ENCODE measurements at places on chromosomes 11 and 22.

GRCh38 chr11:34315394-34315793 is 42.4 kb downstream of the ABTB2 start:
- no peak for DNase-seq

- no peak for DNase-seq
These were observed 4.1 kb downstream of the GNAZ start for GRCh38 chr22:23074451-23074850.

DNA sequence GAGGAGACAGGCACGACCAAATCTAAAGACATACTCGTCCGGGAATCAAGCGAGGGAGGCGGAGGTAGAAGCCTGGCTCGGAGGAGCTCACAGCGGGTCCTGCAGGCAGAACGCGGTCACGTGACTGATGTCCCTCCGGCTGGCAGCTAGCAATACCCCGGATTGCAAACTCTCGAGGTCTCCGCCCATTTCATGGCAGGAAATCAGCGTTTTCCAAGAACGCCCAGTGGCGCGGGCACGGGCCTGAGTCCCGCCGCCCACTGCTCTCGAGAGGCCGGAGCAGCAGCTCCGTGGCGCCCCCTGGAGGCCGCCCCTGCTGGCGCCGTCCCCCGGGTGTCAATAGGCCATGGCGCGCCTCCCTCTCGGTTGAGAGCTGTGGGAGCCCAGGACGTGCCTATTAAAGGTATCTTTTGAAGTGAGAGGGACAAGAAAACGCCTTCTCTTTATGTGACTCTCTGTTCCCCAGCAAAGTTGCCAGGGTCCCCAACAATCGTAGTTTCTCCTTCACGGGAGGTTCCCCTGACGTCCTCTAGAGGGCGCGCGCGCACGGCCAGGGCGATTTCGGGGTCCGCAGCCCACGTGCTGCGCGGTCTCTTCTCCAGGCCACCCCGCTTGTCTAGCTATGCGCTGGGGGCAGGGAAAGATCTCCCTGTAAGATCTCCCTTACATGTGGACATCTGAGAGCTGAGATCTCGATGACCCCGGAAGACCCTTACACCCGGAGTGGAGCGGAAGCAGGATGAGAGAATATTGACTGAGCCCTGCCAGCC is 37.3 kb upstream of the RBFOX2 start:
- no peak for DNase-seq

DNA sequence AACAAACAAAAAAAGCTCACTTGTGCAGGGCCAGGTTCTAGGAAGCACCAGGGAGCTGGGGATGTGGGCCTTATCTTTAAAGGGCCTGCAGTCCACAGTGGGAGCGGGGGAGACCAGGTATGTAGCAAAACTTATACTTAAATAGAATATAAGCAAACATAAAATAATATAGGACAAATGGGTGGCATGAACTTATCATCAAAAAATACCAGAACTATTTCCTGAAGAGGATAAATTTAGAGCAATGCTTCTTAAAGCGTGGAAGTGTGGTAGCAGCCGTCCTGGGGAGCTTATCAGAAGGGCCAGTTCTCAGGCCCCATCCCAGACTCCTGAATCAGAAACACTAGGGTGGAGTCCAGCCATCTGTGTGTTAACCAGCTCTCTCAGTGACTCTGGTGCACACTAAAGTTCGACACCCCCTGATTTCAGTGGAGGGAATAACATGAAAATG is 9.3 kb downstream of the VPS26B start:
- DNase-seq: no peak

DNA sequence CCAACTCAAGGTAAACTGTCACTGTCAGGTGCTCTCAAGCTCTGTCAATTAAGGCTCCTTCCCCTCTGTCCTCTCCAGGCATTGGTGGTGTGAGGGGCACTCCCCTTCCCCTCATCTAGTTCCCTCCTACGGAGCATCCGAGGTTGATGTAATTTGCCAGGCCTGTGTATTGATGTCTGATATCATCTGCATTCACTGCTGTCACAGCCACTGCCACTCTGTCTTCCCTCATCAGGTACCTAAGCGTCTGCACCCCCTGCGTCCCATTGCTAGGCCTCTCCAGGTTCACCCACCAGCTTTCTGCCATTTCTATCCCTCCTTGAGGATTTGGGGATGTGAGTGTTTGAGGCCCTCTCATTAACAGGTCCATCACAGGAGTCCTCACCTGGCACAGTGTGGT is 50.0 kb upstream of the SYT13 start:
- DNase-seq: no peak

GRCh38 chr22:20001082-20001638 is 15.5 kb downstream of the ARVCF start:
- no peak for DNase-seq

DNA sequence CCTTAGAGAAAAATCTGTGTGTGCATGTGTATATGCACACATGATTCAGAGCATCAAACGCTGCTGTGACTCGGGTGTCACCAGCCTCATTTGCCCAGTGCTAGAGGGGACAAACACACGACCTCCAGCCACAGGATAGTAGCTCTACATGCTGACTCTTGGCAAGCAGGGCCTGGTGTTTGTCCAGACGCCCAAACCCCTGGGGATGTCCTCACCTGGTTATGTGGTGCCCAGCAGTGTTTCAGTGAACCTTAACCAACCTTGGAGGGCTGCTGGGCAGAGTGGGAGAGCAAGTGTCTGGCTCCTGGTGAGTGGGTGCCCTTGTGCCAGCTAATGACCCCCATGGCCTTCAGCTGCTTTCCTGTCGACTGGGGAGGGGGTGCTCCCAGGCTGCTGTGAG is 26.7 kb downstream of the IGLL1 start:
- no peak for DNase-seq

DNA sequence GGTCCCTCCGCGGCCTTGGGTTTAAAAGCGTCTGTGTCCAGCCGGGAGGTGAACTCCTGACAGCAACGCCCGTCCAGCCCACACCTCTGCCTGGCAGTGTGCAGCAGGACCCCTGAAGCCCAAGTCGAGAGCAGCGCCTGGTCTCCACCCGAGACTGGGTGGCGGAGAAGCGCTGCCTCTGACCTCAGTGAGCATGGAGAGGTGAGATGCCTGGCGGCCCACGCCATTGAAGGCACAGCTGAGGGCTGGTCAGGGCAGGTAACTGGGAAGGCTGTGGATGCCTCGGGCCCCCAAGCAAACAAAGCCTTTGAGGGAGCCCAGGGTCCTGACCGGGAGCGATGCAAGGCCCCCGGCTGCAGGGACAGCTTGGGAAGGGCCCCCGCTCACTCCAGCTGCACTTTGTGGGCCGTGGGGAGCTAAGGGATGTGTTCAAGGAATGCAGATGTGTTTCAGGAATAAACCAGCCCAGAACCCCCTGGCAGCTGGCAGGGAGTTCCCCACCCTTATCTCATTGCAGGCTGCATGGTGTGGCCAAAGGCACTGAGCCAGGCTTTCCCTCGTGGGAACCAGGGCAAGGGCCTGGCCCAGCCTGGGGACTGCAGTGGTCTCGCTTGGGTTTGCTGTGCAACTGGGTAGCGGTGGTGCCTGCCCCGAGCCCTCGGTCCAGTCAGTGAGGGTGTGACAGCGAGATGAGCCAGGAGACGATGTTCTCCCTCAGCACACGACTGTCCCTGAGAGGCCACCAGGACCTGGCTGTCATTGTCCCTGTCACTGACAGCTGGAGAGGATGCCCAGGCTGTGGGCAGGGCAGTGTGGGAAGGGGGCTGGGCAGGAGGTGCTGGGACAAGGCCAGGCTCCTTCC is 92.5 kb downstream of the WNT7B start:
- DNase-seq: no peak

DNA sequence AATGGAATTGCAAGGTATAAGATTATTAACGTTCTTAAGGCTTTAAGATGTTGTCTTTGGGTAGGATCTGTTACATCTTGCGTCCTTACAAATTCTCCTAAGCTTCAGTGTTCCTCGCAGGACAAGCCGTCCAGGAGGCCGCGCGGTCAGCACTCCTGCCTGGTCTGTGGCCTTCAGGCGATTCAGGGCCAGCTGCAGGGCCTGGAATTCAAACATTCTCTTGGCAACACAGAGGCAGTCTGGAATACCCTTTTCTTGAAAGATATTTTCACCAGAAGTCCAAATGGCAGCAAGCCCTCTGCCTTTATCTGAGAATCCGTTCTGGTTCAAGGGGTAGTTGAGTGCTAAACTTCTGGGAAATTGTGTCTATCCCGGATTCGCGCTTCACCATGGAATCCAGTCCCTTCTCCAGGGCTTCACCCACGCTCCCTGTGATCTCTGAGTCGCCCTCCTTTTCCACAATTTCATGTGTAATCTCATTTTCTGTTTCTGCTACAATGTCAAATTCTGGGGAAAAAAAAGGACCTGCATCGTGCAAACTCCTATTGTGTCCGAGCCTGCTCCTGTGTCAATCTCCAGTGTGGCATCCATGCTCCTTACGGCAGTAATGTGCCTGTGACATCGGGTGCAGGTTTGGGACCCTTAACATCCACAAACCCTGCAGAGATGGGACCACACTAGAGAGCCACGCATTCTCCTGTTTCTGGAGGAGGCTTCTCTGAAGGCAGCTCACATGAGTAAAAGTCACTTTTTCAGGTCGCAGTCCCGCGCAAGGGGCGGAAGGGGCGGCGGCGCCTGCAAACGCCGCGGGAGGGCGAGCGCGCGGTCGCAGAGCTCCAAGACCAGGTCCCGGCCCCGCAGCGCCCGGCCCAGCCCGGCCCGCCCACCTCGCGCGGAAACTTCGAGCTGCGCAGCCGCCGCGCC is 25.4 kb upstream of the SORL1 start:
- no peak for DNase-seq

GRCh38 chr11:126942146-126942545 is 58.4 kb downstream of the KIRREL3 start:
- DNase-seq: no peak

DNA sequence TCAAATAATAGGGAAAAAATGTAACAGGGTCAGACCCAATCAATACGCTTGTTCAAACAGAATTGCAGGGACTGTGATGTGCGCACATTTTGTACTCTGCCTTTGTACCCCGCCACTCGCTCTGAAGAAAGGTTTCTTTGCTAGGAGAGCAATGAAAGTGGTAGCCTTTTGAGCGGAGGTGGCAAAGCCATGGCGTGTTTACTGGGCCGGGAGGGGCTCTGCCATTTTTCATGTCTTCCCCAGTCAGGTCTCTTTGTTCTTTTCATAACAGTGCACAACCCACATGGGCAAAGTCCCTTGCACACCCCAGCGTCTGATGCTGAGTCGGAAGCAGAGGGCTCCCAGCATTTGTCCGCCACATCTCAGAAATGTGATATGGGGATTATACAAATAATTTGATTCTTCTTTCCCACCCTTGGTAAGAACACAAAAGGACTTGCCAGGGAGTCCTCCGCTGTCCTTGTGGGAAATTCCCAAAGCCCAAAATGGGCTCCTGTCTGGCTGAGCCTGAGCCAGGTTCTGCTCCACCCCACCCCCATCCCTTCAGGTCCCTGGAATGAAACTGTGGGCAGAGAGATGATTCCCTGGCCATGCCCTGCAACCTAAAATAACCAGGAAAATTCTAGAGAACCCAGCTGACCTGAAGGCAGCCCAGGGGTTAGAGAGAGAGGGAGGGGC is 36.6 kb downstream of the C11orf58 start:
- no peak for DNase-seq

DNA sequence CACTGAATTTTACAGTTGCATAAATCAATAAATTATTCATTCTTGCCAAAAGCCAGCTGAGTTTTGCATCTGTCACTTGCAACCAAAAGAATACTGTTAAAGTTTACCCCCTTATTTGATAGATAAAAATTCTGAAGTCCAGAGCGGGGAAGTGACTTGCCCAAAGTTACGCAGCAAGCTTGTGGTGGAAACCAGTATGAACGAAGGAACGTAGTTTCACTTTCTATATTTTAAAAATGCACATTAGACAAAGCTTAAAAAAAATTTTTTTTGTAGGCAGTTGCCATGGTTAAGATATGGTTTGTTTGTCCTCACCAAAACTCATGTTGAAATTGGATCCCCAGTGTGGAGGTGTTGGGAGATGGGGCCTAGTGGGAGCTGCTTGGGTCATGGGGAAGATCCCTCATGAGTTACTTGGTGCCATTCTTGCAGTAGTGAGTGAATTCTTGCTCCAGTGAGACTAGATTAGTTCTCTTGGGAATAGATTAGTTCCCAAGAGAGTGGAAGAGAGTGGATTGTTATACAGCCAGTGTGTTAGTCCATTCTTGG is 46.3 kb upstream of the SEZ6L start:
- no peak for DNase-seq

DNA sequence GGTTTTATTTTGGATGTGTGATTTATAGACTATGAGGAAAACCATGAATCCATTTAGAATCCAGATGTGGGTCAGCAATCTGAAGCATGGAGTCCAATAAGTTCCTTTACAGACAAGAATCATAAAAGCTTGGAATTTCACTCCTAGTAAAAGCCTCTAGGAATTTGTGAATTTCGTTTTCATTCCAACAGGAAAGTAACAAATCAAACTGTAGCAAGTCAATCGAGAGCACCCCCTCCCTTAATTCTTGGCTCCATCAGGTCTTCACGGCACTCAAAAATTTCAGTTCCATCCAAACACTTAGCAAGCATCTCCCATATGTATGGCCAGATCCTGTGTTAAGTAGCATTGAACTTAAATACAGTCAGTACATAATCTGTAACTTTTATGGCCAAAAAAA is 143.6 kb upstream of the POU2AF2 start:
- DNase-seq: no peak

DNA sequence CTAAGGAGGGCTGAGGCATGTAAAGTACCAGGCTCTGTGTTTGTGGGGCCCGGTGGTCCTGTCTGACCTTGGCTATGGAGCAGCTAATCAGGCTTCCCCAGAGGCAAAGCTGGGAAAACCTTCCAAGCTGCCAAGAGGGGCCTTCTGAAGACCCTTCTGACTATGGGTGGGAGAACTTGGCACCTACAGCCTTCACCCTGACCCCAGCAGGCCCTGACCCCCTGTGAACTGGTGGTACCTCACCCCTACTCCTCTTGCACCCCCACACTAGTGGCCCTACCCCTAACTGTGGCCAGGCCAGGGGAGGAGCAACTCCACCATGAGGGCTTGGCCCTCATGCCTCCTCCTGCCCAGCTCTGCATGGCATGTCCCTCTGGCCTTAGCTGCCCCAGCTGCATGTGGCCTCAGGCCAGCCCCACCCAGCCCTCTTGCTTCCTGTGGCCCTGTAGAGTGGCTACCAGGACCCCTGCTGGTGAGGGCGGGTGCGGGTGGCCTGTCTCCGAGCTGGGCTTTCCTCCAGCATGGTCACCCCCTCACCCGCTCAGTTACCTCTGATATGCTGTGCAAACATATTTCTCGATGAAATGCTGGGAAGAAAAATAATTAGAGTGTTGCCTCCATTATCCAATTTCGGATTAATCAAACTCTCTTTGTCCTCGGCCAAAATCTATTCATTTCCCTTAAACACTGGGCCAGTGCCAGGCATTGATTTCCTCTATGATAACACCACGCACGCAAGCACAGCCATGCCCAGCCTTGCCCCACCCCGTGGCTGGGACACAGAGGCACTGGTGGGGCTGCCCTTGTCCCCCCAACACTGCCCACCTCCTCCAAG is 7.5 kb downstream of the GNAZ start:
- no peak for DNase-seq
